ENCODE measurements at places on chromosomes 1 and 21. TPM values are rescaled to one million over a fixed set of nuclear protein-coding genes. Genes with fewer than 3 reads are reported as not detected.

The AJAP1 gene
- 0.42 TPM for total RNA-seq

The HTR6 gene
- not detected for total RNA-seq

The CACNA1E gene
- total RNA-seq = 0.32 TPM

The MRPL39 gene
- total RNA-seq = 31.8 TPM

The H6PD gene
- 31.1 TPM for total RNA-seq

Measured in esophagus muscularis mucosa (tissue), 4 donors.